ENCODE measurements at places on chromosomes 1 and 21.

DNA sequence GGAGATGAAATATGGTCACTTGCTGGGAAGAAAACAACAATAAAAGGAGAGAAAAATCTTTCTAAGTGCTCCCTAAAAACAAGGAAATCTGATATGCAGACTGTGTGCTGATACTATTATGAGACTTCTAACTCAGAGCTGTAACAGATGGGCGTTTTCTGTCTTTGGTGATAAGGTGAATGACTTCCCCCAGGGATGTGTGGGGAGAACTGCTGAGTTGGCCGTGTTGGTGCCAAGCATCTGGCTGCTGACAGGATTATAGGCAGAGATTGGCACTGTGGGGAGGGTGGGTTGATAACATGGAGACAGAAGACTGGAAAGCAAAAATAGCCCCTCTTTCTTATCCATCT lies 438.5 kb upstream of the PLXNA2 start:
- DNase-seq: no peak

GRCh38 chr1:114648503-114648902 lies 21.3 kb downstream of the DENND2C start:
- DNase-seq: no peak

DNA sequence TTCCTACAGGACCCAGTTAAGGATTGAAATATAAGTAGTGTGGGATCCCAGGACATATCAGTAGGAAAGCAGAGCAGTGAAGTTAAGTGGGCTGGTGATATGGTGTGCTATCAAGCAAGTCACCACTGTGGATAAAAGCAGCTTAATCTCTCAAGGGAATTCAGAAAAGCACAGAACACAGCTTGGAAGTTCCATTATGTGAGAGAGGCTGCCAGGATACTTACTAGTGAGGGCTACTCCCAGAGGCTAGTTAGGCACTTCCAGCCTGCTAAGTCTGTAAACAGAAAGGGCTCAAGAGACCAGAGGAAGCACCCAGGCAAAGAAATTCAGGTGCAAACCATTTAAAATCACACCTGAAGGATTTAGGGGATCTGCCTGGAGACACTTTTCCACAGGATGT lies 18.8 kb upstream of the GRIK1 start:
- DNase-seq: no peak

DNA sequence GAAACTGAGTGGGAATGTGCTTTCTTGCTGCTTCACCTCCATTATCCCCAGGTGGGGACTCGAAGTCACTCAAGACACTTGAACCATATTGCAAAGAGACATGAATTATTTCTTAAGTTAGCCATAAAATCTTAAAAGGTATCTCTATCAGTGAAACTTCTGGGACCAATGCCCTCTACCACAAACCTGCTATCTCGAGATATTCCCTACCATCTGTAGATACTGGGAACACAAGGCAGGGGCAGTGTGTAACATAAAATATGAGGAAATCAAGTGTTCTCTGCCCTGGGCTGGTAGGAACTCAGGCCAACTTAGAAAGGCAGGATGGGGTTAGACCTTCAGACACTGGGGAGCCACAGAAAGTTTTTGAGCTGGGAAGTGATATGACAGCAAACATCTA lies 1.3 kb upstream of the CD58 start:
- no peak for DNase-seq

DNA sequence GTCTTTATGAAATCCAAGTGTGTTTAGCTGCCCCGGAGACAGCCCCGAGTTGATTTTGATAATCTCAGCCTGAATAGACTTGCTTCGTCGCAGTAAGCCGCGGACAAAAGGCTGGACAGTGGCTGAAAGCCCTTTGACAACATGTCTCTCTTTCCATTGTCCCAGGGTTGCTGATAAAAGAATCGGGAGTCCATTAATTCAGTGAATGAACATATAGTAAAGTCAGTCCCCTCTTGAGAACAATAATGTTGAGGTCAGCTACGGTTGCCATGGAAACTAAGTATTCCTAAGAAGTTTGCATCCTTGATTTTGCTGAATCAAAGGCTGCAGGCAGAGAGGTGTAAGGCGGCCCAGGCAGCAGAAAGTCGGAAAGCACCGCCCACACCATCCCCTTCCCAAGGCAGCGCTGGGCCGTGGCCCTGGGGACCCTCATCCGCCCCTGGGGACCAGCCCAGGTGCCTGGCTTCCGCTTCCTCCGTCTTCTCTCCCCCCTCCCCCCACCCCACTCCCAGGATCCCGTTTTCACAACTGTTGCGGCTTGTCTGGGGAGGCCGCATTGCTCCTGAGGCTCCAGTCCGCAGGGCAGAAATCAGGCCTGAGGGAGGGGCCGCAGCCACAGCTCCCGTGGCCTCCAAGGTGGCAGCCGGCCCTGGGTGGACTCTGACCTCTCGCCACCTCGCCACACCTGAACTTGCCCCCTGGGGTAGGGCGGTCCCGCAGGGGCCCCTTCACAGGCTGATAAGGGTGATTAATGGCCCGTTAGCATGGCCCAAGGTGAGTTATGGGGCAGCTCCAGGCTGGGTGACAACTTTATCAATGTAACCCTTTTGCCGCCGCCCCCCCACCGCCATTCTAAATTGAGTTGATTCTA lies 180.9 kb downstream of the PRDM16 start:
- no peak for DNase-seq
